ENCODE measurements at places on chromosomes 16 and 17.
A peak's percentile ranks its signal among the peaks of the same experiment; 100 is the strongest.

- no peak for DNase-seq
These were observed 859.1 kb upstream of the GOT2 start for GRCh38 chr16:59593194-59593661.

- no peak for DNase-seq
These were observed 16.7 kb upstream of the SLFN11 start for GRCh38 chr17:35390156-35390555.

DNA sequence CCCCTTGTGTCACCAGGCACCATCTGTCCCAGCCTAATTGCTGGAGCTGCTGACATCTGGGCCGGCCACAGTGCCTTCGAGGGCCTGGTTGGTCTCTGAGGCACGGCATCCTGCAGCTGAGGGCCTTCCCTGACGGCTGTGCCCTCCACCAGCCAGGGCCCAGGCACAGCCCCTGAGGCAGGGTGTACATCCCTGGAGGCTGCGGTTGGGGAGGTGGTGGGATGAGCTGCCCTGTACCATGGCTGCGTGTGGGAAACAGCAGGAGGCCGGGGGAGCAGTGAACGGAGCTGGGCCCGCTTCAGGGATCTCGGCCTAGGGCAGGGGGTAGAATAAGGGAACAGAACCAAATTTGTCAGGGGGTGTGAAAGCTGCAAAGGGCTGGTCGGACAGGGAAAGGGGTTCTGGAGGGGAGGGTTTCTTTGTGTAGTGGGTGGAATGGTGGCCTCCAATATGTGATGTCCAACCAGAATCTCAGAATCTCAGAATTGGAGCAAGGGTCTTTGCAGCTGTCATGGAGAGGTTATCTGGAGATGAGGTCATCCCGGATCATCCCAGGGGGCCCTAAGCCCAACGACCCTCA, 10.0 kb upstream of the SLC38A10 start:
- no peak for DNase-seq

- DNase-seq = no peak
These were observed 1.7 kb downstream of the TXNDC17 start for GRCh38 chr17:6642592-6642991.

GRCh38 chr17:73091770-73092522, 542 bp downstream of the SLC39A11 start:
- DNase-seq = peak; percentile 4

GRCh38 chr16:2211923-2212347, 1.3 kb upstream of the BRICD5 start:
- no peak for DNase-seq

DNA sequence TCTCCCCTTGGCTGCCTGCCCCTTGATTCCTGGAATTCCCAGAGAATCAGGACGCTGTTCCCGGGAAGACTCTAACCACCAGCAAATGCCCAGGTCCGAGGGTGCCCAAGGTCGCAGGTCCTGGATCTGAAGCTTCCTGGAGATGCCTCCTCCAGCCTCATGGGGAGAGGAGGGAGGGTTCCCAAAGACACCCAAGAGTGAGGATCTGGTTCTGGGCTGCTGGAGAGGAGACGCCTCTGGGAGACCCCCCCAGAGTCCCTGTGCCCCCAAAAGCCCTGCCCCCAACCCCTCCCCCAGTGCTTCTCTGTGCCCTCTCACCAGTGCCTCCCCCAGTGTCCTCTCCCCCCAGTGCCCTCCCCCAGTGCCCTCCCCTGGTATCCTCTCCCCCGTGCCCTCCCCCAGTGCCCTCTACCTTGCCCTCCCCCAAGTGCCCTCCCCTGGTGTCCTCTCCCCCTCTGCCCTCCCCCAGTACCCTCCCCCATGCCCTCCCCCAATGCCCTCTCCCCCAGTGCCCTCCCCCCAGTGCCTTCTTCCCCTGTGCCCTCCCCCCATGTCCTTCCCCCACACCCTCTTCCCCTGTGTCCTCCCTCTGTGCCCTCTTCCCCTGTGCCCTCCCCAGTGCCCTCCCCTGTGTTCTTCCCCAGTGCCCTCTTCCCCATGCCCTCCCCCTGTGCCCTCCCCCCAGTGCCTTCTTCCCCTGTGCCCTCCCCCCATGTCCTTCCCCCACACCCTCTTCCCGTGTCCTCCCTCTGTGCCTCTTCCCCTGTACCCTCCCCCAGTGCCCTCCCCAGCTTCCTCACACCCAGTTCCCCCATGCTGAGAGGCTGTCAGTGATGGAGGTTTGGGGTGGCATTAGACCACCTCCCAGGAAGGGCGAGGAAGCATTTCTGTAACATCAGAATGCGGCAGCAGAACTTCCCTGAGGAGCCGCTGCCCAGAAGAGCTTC, 6.3 kb upstream of the SECTM1 start:
- DNase-seq = no peak

- no peak for DNase-seq
These were observed 616.2 kb downstream of the MAF start for GRCh38 chr16:78984324-78984723.

DNA sequence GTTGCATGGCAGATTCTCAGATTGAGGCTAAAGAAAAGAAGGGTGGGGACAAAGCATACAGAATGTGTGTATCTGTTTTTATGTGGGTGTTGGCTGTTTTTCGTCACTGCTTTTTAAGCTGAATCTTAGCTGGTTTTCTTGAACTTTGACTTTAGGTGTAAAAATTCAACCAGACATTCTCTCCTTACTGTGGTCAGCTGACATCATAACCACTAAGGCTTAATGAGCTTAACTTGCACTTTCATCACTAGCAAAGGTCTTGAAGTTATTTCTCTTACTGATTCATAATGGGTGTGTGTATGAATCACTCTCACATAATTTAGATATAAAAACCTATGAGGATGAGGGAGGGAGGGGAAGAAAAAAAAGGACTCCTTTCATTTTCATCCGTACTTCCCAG, 4.0 kb upstream of the CDC6 start:
- no peak for DNase-seq

DNA sequence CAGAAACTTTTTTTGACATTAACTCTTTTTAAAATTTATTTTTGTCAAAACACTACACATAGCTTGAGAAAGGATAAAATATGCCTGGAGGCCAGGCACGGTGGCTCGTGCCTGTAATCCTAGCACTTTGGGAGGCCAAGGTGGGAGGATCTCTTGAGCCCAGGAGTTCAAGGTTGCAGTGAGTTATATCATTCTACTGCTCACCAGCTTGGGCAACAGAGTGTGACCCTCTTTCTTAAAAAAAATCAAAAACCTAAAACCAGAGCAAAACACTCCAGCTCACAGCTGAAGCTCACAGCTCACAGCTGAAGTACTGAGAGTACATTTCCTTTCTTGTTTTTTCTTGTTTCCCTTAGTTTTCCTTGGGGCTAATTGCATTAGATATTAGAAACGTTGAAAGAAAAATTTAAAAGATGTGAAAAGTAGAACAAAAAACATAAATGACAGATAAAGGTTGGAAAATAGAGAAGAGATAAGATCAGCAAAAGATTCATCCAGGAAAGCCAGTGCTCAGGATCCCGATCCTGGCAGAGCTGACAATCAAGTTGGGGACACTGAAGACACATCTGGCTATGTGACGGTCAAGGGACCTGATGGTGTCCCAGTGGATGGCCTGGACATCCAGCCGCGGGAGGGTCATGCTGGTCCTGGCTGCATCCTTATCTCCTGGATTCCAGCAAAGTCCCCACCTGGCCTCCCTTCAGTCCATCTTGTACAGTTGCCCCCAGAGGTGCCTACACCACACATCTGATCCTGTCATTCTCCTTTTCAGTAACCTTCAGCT, 9.8 kb downstream of the CHST6 start:
- no peak for DNase-seq

DNA sequence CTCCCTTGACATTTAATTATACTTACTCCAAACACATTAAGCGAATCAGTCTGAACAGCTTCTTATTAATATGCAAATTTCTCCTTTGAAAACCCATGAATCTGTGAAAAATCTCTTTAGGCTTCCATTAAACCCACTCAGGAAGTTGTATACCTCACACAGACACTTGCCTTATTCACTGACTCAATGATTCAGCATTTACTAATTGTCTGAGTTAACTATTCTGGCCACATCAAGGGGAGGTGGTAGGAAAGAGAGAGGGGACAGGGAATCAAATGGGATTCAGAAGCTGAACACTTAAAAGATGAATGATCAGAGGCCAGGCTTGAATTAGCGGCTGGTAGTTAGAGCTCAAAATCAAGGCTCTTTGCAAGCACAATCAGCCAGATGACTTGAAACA, 70.0 kb downstream of the HS3ST3A1 start:
- DNase-seq = no peak

DNA sequence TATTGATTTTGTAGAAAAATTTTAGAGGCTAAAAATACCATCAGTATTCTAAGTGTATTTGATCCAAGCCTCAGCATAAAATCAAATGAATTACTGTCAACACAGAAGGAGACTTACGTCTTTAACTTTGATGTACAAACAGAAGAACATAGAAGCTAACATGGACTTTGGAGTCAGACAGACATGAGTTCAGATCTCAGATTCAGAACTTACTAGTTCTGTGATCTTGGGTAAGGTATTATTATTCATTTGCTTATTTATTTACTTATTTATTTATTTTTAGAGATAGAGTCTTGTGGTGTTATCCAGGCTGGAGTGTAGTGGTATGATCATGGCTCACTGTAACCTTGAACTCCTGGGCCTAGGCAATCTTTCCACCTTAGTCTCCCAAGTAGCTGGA, 4.0 kb upstream of the SLFN12L start:
- no peak for DNase-seq

DNA sequence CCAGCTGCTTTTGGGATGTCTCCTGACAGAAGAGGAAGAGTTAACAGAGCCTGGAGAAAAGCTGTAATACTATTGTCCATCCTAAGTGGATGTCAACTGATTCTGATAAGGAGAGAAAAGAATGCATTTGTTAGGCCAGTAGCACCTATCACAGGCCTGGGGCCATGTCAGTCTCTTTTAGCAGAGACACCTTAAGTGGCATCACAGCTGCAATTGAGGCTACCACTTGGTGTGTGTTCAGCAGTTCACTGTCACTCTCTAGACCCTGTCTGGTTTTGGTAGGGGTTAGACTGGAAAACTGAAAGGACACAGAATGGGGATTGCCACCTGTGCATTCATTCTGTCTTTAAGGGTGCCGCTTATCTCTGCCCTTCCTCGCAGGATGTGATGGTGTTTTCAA, 42.0 kb downstream of the PSMD12 start:
- DNase-seq = no peak

DNA sequence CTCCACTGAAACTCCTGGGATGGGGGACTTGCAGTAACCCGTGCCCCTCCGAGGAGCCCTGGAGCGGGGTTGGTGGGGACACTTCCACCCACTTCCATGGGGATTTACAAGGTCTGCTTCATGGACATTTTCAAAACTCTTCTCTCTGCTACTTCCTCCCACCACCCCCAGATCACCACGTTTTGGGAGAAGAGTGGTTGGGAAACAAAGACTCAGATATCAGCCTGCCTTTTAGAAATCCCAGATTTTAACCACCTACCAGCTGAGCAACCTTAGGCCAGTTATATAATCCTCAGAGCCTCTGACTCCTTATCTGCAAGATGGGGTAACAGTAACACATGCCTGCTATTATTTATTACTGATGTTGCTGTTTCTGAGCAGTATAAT, 184.8 kb downstream of the CCDC182 start:
- DNase-seq = no peak

DNA sequence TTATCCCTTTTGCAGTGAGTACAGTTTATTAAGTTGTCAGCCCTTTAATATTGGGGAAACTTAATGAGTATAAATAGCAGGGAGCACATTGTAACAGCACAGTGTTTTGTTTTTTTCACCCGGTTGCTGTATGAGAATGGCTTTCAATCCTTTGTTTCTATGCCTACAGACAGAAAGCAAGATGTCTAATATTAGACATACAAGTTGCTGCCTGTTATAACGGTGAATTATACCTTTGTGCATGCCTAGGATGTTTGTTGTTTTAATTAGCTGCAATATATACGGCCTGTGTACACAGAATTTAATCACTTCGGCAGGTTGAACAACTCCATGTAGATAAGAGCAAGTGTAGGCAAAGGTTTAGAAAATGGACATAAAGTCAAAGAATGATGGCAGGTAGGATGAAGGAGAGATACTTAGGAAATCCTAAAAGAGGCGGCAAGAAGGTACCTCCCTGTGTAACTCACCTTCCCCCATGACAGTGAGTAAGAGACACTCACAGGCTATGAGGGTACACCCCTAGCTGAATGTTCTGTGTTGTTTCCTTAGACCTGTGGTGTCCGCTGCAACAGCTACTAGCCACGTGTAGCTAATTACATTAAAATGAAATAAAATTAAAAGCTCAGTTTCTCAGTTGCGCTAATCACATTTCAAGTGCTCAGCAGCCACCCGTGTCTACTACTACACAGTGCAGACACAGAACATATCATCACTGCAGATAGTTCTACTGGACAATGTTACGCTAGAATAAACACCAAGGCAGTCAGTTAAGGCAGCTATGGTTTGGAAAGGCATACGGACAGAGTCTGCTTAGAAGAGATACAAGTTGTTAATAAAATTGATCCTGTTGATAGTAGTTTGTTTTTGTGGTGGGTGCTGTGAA, 10.9 kb downstream of the SLC7A6OS start:
- no peak for DNase-seq

DNA sequence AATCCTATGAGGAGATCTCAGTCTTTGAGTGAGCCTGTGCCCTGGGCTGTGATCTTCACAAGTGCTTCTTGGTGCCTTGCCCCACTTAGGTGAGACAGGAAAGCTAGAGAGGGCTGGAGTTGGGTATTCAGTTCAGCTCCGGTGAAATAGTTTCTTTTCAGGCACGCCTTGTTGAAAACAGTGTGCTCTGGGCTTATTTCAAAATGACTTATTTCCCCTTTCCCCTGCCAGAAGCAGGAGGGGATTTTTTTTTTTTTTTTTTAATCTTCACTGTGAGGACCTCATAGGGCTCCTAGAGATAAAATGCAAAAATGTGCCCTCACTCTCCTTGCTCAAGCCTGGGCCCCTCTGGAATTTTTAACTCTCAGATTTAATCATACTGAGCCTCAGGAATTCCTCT, 27.2 kb downstream of the MOSMO start:
- peak; percentile 13 for DNase-seq

- no peak for DNase-seq
These were observed 145.6 kb downstream of the ENGASE start for GRCh38 chr17:79220201-79220712.

DNA sequence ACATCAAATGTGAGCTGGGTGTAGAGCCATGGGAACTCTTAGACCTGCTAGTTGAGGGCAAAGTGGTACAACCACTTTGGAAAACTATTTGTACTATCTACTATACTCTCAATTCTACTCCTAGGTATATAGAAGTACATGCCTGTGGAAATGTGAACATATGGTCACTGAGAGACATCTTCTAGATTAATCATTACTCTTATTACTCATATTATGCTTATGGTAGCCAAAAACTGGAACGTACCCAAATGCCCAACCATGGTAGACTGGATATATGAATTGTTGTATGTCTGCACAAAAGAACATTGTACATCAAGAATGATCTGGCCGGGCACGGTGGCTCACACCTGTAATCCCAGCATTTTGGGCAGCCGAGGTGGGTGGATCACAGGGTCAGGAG, 2.7 kb downstream of the WDR45B start:
- no peak for DNase-seq

DNA sequence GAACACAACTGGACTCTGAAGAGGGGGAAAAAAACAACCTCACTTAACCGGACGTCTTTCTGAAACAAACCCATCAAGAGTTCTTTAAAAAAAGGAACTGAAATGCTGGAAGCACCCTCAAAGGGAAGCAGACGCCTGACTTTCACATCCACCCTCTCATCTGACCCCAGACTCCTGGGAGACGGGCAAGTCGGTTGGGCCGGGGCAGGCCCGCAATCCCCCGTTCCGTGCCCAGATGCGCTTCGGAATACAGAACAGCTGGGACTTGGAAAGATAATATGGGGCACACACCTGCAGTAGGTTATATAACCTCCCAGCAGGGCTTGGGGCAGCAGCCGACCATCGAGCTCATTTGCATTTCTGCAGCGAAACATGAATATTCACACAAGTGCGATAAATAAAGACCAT, 3.7 kb downstream of the ARHGAP27 start:
- DNase-seq = no peak
